ENCODE measurements at places on chromosomes 5 and 9.

- no peak for DNase-seq
Measured at GRCh38 chr5:107719034-107719606, 48.4 kb upstream of the EFNA5 start.

GRCh38 chr5:90551376-90551775 lies 7.2 kb upstream of the ADGRV1 start:
- no peak for DNase-seq

- no peak for DNase-seq
Measured at GRCh38 chr9:136604823-136605525, 57.7 kb upstream of the EGFL7 start.

DNA sequence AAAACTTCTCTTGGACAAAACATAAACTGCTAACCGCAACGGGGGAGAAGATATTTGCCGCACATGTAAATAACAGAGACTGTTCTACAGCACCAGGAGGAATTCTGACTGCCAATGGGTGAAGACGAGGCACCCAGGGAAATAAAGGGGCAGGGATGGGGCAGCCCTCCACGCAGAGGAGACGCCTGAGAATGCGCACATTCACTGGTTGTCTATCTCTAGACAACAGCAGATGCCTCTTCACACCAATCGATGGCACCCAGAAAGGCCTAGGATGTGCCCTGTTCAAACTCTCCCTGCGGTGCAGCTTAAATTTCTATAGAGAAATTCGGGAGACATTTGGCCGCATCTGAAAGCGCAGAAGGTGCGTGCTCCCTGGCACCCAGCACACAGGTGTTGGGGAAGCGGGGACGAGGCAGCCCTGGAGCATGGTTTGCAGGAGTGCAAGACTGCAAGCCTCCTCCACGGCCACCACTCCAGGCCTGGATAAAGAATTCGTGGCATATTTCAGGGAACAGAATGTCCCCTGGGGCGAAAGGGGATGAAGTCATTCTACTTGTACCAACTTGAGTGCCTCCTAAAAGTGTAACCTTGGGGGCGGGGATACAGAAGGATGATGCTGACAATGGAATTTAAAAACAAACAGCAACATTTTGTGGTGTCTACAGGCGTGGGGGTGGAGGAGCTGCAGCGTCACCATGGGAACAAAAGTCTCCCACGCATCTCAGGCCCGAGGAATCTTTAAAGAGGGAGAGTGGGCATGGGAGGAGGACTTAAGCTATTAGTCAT lies 6.3 kb upstream of the IRX2 start:
- DNase-seq, result no peak

GRCh38 chr9:98210435-98210834 lies 18.0 kb upstream of the CORO2A start:
- DNase-seq, result no peak

- no peak for DNase-seq
Measured at GRCh38 chr5:176955895-176956294, 50.7 kb downstream of the UIMC1 start.

- DNase-seq, result no peak
Measured at GRCh38 chr9:116605060-116605459, 82.0 kb upstream of the TRIM32 start.

DNA sequence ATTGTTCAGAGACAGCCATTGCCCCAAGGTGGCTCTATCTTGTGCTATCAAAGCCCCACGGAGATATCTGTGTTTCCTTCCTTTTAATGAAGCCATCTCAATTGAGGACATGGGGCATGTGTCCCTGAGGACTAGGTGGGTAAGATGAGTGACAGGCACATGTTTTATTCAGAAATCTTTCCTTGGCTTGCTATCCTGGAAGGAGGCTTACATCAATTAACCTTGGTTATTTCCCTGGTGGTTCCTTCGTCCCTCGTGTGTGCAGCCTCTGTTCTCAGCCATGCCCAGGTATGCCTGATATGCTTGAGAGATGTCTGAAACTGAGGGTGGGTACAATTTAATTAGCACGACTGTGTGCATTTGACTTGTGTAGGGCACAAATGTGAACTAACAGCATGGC lies 102.2 kb upstream of the TUT7 start:
- no peak for DNase-seq

- DNase-seq, result no peak
Measured at GRCh38 chr9:78463750-78464149, 166.8 kb downstream of the PSAT1 start.
